Naive thymus-derived CD8-positive, alpha-beta T cell (primary cell): ENCODE measurements at places on chromosomes 2 and 18. TPM values are rescaled to one million over a fixed set of nuclear protein-coding genes. Genes with fewer than 3 reads are reported as not detected.

Gene TMEM182
- total RNA-seq: 5.3 TPM

Gene AQP4
- not detected for total RNA-seq

Gene UGT1A5
- not detected for total RNA-seq

Gene ATP6V1C2
- 0.47 TPM for total RNA-seq

Gene BMP10
- not detected for total RNA-seq

Gene LAMA3
- not detected for total RNA-seq

Gene KRTCAP3
- total RNA-seq: 23.7 TPM

Gene CROCC2
- total RNA-seq: not detected

Gene TANK
- total RNA-seq: 65.8 TPM

Gene SLC8A1
- 0.34 TPM for total RNA-seq

GRCh38 chr2:219645631-219646527, 18.4 kb downstream of the SLC4A3 start:
- DNase-seq: no peak

DNA sequence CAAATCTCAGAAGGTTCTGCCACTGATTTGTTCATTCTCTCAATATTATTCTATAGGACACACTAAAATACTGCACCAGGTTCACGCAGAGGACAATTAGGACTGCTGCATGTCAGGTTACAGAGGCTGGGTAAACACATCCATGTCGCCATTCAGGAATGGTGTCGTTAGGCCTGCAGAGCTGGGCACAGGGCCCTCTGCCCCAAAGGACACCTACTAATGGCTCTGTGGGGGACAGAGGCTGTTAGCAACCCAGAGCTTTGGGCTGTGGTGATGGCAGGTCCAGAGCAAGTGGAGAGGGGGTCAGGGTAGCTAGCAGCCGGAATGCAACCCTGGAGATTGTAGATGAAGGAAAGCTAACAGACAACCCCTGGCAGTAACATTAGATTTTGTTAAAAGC, 115.9 kb downstream of the TTC32 start:
- DNase-seq: no peak

GRCh38 chr2:118133916-118134315, 45.6 kb downstream of the INSIG2 start:
- no peak for DNase-seq

DNA sequence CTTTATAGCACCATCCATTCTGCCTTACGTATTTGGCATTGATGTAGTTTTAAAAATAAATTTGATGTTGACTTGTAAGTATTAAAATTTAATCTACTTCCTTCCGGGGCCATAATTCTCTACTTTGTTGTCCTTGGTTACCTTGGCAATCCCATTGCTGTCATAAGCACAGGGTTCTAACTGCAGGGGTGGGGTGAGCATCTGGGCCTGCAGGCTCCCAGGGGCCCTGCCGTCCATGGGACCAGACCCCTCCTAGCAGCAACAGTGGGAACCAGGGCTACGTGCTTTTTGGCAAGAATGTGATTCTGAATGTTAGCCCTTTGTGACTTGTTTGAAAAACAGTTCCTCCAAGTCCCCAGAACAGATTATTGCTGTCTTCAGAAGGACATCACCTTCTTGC, 4.9 kb downstream of the ASAP2 start:
- no peak for DNase-seq

DNA sequence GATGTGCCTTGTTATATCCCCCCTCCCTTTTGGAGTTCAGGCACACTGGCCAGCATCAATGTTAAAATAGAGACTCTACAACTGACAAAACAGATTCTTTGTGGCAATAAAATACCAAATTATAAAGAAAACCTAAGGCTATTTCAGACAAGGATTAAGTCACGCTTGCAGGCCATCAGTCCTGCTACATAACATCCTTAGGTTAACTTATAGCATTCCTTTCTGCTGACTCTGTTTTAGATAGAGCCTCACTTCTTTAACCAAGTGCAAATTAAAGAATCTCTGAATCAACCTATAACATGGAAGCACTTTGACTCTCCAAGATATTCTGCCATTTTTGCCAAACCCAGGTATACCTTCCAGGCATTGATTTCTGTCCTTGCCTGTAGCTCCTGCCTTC, 784.6 kb downstream of the RNF144A start:
- no peak for DNase-seq

GRCh38 chr2:207082619-207083018, 83.1 kb downstream of the KLF7 start:
- DNase-seq: no peak

- no peak for DNase-seq
These were observed 76.4 kb upstream of the ZEB2 start for GRCh38 chr2:144596073-144596871.
